Ammon's horn (tissue), 1 donor: ENCODE measurements at places on chromosomes 2 and 18.

DNA sequence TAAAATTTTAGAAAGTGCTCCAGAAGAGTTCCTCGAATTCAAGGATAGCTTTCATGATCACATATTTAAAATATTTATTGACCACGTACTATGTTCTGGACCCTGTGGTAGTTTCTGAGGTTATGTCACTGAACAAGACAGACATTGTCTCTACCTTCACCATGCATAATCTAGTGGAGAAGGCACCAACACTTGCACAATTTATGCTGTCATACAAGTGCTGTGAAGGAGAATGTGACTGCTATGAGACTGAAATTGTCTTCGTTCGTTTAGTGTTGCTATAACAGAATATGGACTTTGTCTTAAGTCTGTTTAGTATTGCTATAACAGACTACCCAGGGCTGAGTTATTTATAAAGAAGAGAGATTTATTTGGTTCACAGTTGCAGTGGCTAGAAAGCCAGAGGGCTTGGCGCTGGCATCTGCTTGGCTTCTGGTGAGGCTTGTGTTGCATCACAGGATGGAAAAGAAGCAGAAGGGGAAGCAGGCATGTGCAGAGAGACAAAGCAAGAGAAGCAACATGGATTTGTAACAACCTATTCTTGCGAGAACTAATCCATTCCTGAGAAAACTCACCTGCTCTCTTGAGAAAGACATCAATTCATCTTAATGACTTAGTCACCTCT lies 50.0 kb upstream of the RFX8 start:
- peak; percentile 49 for DNase-seq

DNA sequence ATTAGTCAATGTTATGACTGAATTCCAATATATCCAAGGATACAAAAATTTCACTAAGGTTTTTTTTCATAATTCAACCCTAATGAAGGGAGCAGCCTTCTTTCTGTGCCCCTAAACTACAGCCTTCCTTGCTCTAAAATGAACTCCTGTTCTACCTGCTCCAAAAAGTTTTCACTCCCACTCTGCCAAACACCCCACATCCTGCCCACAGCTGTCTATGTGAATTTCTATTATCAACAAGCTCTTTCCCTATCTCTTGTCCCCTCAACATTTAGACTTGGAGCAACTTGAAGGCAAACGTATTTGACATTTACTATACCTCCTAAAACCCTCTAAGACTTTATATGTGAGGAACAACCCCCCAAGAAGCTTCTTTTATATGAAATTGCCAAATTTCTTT lies 2.5 kb downstream of the STAT4 start:
- no peak for DNase-seq

GRCh38 chr2:206845877-206846276 lies 80.5 kb downstream of the FASTKD2 start:
- no peak for DNase-seq

- peak; percentile 15 for DNase-seq
These were observed 273.2 kb downstream of the ARHGAP15 start for GRCh38 chr2:143402451-143402850.

DNA sequence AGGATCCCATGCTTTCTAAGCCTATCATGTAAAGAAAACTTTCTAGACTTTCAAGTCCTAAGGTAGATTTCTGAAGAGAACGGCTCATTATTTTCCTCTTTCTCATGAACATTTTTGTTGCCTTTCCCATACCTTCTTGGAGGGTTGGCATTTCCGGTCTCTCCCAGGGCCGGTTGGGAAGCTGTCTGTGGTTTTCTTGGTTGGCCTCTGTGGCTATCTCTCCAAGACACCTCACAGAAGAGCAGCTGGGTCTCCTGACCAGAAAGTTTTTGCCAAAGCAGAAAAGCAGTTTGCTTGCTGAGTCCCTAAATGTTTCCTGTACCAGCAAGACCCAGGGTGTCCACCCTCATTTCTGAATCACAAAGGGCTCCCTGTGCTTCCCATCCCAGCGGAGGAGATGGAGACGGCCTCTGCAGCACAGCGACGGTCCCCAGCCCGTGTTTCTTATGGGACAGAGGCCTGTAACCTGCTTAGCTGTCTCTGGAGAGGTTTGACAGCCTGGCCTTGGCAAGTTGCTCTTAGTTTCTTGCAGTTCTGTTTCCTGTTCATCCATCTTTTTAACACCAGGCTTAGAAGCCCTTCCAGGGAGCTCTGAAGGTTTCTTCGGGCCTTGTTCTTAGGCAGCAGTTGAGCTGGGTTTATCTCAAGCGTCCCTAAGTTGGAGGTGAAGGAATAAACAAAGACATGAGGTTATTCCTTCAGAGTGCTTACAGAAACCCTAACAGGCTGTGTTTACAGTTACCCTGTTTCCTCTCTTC lies 39.8 kb downstream of the GREB1 start:
- no peak for DNase-seq

DNA sequence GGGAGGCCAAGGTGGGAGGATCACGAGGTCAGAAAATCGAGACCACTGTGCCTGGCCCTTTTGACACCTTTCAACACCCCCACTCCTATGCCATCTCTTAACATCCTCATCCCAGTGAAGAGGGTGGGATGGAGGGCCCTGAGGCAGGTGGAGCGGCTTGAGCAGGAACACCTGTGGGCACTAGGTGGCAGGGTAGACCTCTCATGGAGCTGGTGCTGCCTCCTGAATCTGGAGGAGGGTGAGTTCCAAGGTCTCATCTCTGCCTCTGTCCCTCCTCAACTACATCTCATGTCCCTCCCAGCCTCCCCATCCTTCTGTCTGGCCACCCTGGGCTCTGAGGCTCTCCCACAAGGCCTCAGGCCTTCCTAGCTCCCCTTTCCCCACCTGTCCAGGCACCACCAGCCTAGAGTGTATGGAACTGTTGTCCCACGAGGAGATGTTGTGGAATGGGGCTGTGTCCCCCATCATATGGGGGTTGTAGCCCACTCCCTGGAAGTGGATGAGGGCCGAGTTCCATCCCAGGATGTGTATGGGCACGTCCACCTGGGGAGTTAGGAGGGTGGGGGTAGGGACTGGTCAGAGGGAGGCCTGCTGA lies 17.0 kb upstream of the CRYBA2 start:
- DNase-seq: no peak

- DNase-seq: no peak
These were observed 28.7 kb upstream of the C1D start for GRCh38 chr2:68091439-68092034.

DNA sequence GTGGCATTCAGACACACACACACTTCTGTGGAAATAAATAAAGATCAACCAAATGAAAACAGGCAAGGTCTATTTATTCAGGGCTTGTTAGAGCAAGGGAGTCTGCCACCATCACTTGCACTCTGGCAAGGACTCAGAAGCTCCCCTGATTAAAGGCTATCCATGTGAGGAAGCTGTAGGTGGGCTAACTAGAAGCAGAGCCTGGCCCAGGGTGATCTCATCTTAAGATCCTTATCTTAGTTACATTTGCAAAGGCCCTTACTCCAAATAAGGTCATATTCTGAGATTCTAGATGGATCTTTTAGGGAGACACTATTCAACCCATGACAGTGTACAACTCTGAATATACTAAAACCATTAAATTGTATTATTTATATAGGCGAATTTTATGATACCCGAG lies 190.0 kb upstream of the SRD5A2 start:
- DNase-seq: no peak

- DNase-seq: no peak
These were observed 315.8 kb upstream of the NRP2 start for GRCh38 chr2:205366336-205367060.

- DNase-seq: no peak
These were observed 76.2 kb downstream of the MAP3K20 start for GRCh38 chr2:173151671-173152401.

DNA sequence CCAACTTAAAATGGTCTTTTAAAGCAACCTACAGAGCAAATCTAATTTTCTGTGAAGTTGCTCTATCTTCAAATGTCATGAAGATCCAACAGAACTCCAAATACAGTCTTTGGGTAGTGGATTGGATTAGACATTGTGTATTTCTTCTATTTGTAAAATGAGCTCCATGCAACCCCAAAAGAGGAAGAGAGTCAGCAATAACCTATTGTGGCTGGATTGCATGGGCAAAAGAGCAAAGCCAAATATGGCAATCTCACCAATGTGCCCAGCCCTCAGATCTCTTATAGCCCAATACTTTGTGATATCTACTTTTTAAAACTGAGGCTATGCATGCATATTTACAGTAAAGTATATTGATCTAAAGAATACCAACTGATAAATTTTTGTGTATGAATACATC lies 146.3 kb downstream of the TXNL1 start:
- DNase-seq: no peak

GRCh38 chr2:61471905-61472805 lies 1.3 kb upstream of the USP34 start:
- peak; percentile 21 for DNase-seq

- DNase-seq: no peak
These were observed 41.4 kb downstream of the FECH start for GRCh38 chr18:57544936-57545660.

DNA sequence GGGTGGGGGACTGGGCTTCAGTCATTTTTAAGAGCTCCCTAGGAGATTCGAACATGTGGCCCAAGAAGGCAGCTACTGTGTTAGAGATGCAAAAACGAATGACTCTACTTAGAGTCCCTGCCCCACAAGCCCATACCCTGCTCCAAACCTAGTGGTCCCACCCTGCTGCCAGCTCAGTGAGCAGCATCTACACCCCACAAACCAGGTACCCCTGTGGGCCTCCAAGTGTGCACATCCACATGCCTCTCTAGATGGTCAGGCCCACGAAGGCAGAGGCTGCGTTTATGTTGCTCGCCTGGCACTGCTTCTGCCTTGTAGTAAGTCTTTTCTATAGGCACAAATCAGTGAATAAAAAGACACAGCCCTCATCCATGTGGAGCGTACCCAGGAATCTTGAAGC lies 112.6 kb downstream of the PDCL3 start:
- DNase-seq: no peak

DNA sequence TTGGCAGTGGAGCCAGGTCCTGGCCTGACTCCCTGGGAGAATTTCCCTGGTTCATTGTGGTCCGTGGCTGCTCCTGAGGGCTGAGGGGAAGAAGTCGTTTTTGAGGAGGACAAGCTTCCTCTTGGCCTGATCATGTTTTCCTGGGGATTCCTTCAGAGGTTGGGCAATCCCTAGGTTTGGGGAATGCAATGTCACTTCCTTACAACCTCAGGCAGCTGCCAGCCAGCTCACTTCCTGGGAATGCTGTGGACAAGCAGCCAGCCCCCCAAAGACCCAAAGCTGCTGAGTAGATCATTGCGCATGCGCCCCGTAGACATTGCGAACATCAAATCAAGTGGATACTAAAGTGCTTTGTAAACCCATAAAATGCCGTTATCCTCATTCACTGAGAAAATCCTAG lies 7.7 kb upstream of the DNMT3A start:
- no peak for DNase-seq

- no peak for DNase-seq
These were observed 6.4 kb upstream of the ODC1 start for GRCh38 chr2:10454505-10454904.

DNA sequence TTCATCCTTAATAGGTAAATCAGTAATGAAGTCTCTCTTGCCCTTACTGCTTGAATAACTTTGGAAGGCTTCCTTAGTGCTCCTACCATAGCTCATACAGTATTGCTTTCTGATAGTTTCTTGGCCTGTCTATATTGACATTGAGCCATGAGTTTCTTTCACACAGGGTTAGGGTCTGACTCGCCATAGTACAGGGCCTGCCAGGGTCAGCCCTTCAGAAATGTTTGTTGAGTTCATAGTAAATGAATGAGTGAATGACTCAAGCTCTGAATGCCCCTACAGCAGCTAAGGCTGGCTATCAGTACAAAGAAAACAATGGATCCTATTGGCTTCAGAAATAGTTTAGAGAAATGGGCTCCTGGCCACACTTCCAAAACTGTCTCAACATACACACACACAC lies 65.0 kb upstream of the LRATD1 start:
- no peak for DNase-seq

DNA sequence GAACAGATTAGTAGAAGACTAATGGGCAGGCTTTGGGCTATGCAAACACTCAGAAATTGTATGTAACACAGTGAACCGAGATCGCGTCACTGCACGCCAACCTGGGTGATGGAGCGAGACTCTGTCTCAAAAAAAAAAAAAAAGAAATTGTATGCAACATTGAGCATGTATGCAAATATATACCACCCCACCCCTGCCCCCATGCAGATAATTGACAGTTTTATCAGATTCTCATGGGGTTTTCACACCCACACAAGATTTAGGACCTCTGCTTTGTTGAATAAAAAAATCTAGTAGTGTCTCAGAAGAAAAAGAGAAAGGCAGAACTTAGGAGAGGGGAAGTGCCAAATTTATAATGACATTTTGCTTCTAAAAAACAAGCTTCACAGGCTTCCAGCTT lies 131.6 kb upstream of the FN1 start:
- DNase-seq: no peak

GRCh38 chr2:109615637-109616144 lies 1.5 kb downstream of the SOWAHC start:
- DNase-seq: no peak

DNA sequence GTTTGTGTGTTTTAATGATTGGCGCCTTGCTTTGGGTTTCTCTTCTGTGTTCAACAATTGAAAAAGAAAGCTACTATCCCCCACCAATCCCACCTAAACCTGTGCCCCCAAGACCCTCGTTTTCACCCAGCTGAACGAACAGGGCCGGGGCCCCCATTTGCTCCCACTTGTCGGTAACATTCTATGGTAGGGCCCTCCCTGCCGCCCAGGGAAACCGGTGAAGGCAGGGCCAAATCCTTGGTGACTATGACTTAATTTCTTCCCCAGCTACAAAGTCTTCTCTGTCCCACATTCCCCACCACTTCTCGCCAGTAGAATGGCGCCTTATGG lies 598 bp upstream of the SNRNP200 start:
- DNase-seq: no peak

- no peak for DNase-seq
These were observed 14.1 kb upstream of the GPC1 start for GRCh38 chr2:240421381-240421780.

- no peak for DNase-seq
These were observed 6.4 kb downstream of the CD207 start for GRCh38 chr2:70828914-70829824.

DNA sequence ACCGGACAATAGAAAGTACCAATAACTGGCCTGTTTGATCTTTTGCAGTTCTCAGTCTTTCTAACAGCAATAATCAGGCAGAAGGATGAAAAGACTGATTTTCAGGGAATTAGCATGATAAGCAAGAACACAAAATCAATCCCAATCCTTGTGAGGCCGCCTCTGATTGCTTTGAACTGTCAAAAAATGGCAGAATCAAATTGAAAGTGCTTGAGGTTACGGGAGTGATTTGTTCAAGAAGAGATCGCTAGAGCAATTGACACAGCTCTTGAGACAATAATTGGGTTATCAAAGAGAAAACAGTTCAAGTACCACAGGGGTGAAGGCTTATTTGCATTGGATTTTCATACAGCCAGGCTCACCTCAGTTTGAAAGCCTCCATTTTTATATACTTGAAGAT lies 663.4 kb downstream of the ARHGAP15 start:
- DNase-seq: no peak

- no peak for DNase-seq
These were observed 108.4 kb downstream of the COL6A3 start for GRCh38 chr2:237305579-237305978.

DNA sequence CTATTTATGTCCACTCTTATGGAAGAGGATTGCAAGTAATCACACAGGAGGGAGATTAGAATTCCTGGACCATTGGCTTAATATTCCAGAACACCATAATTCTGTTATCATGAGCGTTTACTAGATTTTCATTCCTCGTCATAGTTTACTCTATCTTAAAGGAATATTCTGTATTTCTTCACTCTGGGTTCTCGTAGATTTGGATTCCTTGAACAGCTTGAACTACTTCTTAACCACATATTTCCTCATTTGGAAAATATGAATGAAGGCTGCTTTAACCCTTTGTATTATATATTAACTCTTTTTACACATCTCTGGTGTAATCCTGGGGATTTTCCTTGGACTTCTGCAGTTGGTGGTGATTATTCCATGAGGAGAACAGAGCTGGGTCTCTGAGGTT lies 46.3 kb upstream of the CCBE1 start:
- DNase-seq: no peak
